ENCODE measurements at places on chromosomes 4 and X. TPM values are rescaled to one million over a fixed set of nuclear protein-coding genes. Genes with fewer than 3 reads are reported as not detected.

DNA sequence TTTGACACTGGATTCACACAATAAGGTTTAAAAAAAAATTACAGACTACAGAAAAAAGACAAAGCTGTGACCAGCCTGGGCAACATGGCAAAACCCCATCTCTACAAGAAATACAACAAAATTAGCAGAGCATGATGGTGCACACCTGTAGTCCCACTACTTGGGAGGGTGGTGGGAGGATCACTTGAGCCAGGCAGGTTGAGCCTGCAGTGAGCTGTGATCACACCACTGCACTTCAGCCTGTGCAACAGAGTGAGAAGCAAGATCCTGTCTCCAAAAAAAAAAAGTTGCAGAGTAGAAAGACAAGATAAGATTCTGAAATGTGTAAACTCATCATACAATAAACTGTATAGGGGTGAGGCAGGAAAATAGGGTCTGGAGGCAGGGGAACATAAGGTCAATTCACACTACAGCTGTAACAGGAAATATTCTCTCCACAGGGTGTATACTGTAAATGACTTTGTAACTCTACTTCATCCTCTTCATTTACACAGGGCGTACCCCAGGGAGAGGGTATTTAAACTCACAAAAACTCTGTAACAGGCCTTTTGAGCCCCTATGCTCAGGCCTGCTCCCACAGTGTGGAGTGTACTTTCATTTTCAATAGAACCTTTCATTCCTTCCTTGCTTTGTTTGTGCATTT is 112.6 kb upstream of the MAPK10 start:
- DNase-seq, result no peak

DNA sequence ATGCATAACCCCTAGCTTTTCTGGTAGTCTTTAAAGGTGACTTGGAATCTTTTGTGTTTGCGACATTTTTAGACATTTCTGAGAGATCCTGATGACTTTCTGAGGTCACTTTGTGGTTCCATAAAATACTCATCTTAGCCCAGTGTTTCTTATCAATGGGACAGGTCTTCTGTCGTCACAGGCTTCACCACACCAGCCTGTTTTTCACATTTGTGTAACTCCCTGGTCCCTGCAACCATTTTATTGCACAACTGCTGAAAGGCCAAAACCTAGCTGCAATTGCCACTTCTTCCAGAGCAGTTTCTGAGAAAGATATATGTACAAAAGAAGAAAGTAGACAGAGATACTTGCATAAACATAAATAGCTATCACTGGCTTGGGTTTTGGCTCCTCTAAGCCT is 120.9 kb downstream of the IL15 start:
- DNase-seq, result no peak

GRCh38 chr4:123449362-123449761 is 52.8 kb downstream of the SPRY1 start:
- DNase-seq, result no peak

The GYPB gene
- total RNA-seq, result not detected

The SUPT20HL2 gene
- not detected for total RNA-seq

- DNase-seq, result no peak
These were observed 429.2 kb downstream of the GPAT3 start for GRCh38 chr4:83964996-83965541.

DNA sequence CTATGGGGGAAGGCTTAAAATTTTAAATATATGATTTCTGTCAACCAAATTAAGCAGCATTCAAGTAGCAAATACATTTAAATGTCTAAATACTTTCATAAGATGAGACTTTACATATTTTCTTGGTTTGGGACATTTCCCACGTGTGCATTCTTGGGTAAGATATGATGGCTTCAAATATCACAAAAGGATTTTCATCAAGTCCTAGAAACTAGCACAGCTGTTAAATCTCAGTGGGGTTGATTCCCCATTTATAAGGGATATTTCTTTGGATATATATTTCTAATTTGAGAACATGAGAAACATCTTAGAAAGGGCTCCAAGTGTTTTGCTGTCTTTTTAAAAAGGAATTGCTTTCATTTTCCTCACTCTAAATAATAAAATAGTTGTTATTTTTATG is 90.2 kb downstream of the P2RY10 start:
- no peak for DNase-seq
